Activated T-helper 1 cell treated with anti-CD3 and anti-CD28 coated beads, Interleukin-12 subunit alpha, Interleukin-12 subunit beta, Interleukin-2, Interleukin-4 antibody, amounts not matched to agents 30 ng/mL and 10 ng/mL and 1 ng/mL, durations not matched to agents 14 hours and 24 hours and 36 hours (primary cell): ENCODE measurements at places on chromosomes 2 and 18. TPM values are rescaled to one million over a fixed set of nuclear protein-coding genes. Genes with fewer than 3 reads are reported as not detected.

The RELCH gene
- total RNA-seq: 32.6 and 34.5 TPM in 2 replicates

The CROCC2 gene
- not detected in 2 replicates for total RNA-seq

The NTSR2 gene
- total RNA-seq: not detected in 2 replicates

The ZNF142 gene
- 61.8 and 64.4 TPM in 2 replicates for total RNA-seq

The OST4 gene
- 322 and 332 TPM in 2 replicates for total RNA-seq

The GPAT2 gene
- total RNA-seq: 18.4 and 18.7 TPM in 2 replicates

DNA sequence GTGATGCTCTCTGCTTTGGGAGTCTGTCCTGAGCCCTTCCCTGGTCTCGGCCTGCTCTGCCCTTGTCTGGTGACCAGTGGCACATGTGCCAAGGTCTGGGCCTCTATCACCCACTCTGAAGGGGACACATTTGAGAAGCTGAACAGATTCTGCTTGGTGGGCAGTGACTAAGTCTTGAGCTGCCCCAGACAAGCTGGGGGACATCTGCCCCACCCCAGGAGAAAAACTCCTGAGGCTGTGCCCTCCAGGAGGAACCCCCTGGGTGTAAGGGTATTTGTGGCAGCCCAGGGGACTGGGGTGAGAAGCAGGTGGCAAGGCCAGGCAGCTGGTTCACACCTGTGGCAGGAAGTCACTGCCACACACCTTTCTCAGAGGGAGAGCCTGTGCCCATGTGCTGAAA is 342.1 kb downstream of the DYSF start:
- no peaks in the 10 kb centered on the region for H3K4me1 ChIP-seq
- no peak overlapping the region for H3K27ac ChIP-seq
- no peaks in the 10 kb centered on the region for H3K27me3 ChIP-seq
- no peak for DNase-seq
- no peaks in the 10 kb centered on the region for H3K36me3 ChIP-seq

GRCh38 chr2:127133793-127134192 is 26.8 kb upstream of the BIN1 start:
- H3K36me3 ChIP-seq: no peaks in the 10 kb centered on the region
- peaks cover 5% of the 10 kb centered on the region for H3K27me3 ChIP-seq
- no peaks in the 10 kb centered on the region for H3K4me1 ChIP-seq
- DNase-seq: no peak
- H3K27ac ChIP-seq: no peak overlapping the region

DNA sequence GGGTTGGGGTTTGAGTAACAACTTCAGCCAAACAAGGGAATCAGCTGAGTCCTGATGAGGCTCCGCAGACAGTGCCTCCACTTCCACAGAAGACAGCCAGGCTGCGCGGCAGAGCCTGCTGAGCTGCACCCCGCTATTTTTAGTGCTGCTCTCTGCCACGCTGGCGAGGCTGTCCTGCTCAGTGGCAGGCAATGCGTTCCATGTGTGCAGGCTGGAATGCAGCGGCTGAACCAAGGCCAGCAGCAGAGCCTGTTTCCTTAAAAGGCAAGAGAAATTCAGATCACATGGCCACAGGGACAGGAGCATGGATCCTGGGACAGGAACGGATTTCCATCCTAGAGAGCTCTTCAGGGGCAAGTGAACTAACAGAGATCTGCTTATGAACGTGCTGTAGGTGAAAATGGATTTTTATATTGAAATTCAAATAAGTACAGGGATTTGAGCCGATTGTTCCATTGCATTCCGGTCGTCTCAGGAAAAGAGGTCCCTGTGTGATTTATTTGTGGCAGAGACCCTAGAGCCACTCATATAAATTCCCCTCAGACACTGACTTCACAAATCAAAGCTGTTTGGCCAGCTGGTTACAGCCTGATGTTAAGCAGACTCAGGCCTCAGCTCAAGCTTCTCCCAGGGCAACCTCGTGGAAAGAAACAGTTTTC is 98.7 kb downstream of the COL6A3 start:
- no peaks in the 10 kb centered on the region for H3K36me3 ChIP-seq
- H3K27ac ChIP-seq: no peak overlapping the region
- DNase-seq: no peak
- no peaks in the 10 kb centered on the region for H3K4me1 ChIP-seq

GRCh38 chr2:52070665-52071064 is 1038.7 kb upstream of the NRXN1 start:
- DNase-seq: no peak
- no peaks in the 10 kb centered on the region for H3K4me1 ChIP-seq
- H3K36me3 ChIP-seq: no peaks in the 10 kb centered on the region
- no peaks in the 10 kb centered on the region for H3K27me3 ChIP-seq
- H3K27ac ChIP-seq: no peak overlapping the region

DNA sequence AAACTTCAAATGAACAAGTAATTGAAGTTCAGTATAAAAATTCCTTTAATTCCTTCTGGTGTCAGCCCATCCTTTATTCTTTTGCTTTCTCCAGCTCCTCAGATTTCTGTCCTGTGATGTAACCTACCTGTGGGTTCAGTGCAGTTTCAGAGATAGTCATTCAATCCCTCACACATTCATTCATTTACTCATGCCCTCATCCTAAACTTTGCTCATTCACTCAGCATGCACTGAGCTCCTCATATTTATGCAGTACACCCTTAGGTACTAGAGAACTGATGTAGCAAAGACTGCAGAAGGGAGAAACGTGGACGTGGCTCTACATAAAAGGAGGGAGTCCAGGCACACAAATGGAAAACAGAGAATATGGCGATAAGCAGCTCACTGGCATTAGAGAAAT is 45.3 kb upstream of the STAT1 start:
- no peaks in the 10 kb centered on the region for H3K27me3 ChIP-seq
- no peak overlapping the region for H3K4me3 ChIP-seq
- peaks cover 43% of the 10 kb centered on the region for H3K36me3 ChIP-seq
- H3K27ac ChIP-seq: peak overlapping the region; percentile 45
- no peak for DNase-seq

DNA sequence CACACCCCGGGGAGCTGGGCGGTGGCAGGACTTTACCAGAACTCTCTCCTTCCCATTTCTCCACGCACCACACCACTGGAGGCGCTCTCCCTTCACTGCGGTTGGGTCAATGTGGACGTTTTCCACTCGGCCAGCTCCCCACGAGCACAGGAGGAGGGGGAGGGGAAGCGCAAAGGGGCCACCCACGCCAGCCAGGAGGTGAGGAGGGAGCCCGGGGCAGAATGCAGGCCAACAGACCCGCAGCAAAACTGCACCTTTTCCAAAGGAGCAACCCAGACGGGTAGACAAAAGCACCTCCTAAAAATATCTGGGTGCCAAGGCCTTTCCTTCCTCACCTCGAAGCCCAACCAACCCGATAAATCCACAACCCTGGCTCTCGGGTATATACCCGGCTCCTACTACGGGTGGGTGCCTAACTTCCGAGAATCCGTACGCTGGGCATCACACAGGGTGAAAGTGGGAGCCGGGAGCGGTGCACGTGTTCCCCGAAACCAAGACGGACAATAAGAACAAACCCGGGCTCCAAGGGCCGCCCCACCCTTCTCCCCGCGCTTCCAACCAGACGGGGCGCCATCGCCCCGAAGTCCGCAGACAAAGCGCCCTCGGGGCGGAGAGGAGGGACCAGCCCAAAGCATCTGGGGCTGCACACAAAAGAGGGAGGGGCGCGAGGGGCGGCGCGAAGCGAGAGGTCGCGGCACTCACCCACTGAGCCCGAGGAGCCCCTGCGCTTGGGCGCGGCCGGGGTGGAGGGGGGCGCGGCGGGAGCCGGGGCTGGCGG is 1.0 kb downstream of the RTN4 start:
- peaks cover 67% of the 10 kb centered on the region for H3K4me1 ChIP-seq
- no peaks in the 10 kb centered on the region for H3K27me3 ChIP-seq
- H3K27ac ChIP-seq: peak overlapping the region; percentile 89
- peak; percentile 63 for DNase-seq
- peaks cover 4% of the 10 kb centered on the region for H3K36me3 ChIP-seq

DNA sequence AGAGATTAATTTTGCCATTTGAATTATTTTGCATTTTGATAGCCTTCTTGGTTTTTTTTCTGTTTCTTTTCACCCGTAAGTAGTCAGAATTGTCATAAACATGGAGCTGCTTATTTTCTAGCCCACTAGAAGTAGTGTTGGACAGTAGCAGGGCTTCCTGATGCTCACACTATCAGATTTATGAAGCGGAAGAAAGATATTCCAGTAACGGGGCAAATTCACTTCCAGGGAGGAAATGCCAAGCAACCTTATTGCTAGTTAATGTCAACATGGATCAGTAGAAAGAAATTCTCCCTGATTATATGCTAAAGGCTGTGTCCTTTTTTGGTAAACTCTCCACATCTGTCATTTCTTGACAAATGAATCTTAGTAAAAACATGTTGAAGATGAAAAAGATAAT is 19.2 kb upstream of the ADAM23 start:
- DNase-seq: no peak
- no peak overlapping the region for H3K4me3 ChIP-seq
- H3K27me3 ChIP-seq: no peaks in the 10 kb centered on the region

DNA sequence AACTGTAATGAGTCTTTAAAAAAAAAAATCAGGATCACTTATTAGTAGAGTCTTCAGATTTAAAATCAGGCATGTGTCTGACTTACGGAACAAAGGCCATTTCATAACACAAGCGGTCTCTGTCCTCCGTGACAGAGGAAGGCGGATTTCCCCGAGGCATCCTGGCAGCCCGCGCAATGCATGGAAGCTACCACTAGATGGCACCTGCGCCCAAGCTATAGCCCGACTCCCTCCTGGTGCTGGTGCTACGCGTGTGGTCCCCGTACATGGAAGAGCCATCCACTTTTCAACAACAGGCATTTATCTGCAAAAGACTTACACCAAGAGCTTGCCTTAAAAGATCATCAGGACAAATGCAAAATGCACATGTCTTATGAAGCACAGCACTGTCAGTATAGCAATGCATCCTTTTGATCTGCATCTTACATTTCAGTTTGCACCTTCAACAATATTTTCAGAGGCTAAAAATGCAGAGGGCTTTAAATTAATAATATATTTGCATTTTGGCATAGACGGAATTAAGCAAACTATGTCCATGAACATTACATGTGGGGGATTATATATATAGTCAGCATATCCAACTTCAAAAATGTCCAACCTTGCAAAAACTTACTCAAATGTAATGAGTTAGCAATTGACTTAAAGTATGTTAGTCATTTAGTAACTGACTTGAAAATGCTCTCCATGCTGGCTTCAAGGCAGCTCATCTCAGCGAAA is 96.0 kb downstream of the ZNF516 start:
- H3K4me1 ChIP-seq: peaks cover 6% of the 10 kb centered on the region
- no peak overlapping the region for H3K4me3 ChIP-seq
- no peaks in the 10 kb centered on the region for H3K36me3 ChIP-seq
- H3K27ac ChIP-seq: no peak overlapping the region

DNA sequence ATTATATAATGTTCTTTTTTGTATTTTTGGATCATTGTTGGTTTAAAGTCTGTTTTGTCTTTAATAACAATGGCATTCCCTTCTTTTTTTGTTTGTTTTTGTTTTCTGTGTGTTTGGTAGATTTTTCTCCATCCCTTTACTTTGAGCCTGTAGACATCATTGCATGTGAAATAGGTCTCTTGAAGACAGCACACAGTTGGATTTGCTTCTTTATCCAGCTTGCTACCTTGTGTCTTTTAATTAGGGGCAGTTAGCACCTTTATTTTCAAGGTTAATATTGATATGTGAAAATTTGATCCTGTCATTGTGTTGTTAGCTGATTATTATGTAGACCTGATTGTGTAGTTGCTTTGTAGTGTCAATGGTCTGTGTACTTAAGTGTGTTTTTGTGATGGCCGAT is 235.7 kb downstream of the KCNJ3 start:
- DNase-seq: no peak
- H3K27ac ChIP-seq: no peak overlapping the region
- H3K4me1 ChIP-seq: no peaks in the 10 kb centered on the region
- no peaks in the 10 kb centered on the region for H3K27me3 ChIP-seq

- peak overlapping the region; percentile 84 for H3K4me3 ChIP-seq
- H3K36me3 ChIP-seq: peaks cover 32% of the 10 kb centered on the region
- no peaks in the 10 kb centered on the region for H3K27me3 ChIP-seq
Measured at GRCh38 chr2:95024960-95025405, 525 bp upstream of the MAL start.

- H3K4me3 ChIP-seq: peak overlapping the region; percentile 87
- H3K36me3 ChIP-seq: peaks cover 32% of the 10 kb centered on the region
- H3K27ac ChIP-seq: peak overlapping the region; percentile 74
- no peak for DNase-seq
- H3K27me3 ChIP-seq: peaks cover 8% of the 10 kb centered on the region
Measured at GRCh38 chr18:79069717-79070151, 540 bp downstream of the ATP9B start.

GRCh38 chr18:79411614-79412526 is 16.1 kb downstream of the NFATC1 start:
- H3K36me3 ChIP-seq: peaks cover 32% of the 10 kb centered on the region
- H3K27me3 ChIP-seq: no peaks in the 10 kb centered on the region
- H3K27ac ChIP-seq: no peak overlapping the region
- no peak for DNase-seq

DNA sequence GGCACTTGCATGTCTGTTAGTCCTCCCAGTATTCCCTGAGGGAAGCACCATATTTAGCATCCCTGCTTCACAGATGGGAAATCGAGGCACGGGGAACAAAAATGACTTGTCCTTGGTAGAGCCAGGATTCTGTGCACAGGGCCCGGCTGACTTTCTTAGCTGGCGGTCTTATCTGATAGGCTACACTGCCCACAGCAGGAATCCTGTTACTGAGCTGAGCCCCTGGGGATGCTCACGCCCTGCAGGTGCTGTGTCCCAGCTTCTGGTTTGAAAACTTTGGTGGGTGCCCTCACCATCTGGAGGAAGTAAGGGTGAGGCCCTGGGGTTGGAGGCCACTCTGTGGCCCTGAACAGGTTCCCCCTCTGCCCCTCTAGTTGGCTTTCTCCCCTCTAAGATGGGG is 68.4 kb upstream of the MCFD2 start:
- H3K4me3 ChIP-seq: no peak overlapping the region
- H3K4me1 ChIP-seq: peaks cover 79% of the 10 kb centered on the region
- peaks cover 19% of the 10 kb centered on the region for H3K36me3 ChIP-seq

DNA sequence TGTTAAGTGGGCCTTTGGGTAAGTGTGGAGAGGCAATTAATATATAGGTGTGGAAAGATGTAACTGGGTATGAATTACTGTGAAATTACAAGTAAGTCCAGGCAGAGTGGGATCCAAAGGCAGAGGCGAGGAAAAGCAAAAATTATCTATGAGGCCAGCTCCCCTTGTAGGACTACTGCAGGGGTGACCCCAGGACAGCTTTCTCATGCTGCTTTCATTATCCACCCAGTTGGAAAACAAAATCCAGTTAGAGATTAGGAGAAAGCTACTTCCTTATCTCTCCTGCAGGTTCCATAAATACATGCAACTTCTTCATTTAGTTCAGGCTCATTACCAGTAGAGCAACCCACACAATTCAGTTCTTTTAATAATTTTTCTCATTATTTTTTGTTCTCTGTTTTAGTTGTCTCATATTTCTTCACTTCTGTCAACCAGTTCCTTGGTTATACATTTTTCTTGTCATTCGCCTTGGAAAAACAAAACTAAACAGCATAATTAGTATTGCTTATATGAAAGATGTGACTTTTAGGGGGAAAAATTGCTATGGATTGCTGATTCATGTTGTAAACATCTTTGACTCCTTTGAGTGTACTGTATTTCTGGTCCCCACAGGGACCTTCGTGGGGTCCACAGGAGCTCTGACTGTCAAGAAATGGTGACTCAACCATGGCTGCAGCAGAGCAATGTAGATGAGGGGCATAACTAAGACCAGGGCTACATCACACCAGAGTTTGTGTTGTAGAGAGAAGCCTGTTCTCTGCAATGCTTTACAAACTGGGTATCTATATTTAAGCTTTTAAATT is 110.4 kb upstream of the PARD3B start:
- peaks cover 4% of the 10 kb centered on the region for H3K27me3 ChIP-seq
- no peak for DNase-seq
- no peak overlapping the region for H3K4me3 ChIP-seq
- H3K27ac ChIP-seq: no peak overlapping the region
- H3K36me3 ChIP-seq: no peaks in the 10 kb centered on the region

GRCh38 chr2:68214381-68214780 is 38.0 kb downstream of the PPP3R1 start:
- H3K4me3 ChIP-seq: no peak overlapping the region
- H3K36me3 ChIP-seq: peaks cover 24% of the 10 kb centered on the region
- no peaks in the 10 kb centered on the region for H3K27me3 ChIP-seq
- no peak overlapping the region for H3K27ac ChIP-seq
